WTC11 (cell line): ENCODE measurements at places on chromosomes 1 and 21.

DNA sequence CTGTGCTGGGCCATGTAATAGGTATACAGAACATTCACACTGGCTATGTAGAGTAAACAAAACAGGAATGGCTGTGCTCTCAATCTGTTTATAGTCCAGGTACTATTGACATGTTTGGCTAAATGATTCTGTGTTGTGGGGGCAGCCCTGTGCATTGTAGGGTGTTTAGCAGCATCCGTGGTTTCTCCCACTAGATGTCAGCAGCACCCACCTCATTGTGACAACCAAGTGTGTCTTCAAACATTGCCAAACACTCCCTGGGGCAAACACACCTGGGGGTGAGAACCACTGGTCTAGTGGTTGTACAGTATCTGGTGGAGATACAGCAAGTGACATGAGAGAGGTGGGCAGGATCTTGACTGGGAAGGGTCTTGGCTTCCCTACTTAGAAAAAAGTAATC lies 80.4 kb upstream of the SPATA6 start:
- peak; percentile 36 for DNase-seq

GRCh38 chr1:44305962-44306422 lies 49.1 kb downstream of the ERI3 start:
- DNase-seq: no peak

DNA sequence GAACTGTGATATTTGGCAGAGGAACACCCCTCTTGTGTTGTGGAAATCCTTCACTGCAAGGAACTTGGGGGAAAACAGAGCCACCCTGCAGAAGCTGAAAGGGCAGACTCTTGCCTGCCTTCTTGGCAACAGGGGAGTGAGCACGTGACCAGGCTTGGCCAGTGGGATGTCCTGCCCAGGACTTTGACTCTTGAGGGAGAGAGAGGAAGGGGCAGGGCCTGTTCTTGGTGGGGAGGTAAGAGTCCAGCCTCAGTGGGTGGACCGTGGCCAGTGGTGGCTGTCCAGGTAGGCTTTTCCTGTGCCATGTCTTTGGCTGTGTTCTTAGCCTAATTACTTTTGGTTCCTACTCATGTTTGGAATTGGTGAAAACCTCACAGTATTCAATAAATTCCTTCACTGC lies 8.6 kb upstream of the AK2 start:
- no peak for DNase-seq

DNA sequence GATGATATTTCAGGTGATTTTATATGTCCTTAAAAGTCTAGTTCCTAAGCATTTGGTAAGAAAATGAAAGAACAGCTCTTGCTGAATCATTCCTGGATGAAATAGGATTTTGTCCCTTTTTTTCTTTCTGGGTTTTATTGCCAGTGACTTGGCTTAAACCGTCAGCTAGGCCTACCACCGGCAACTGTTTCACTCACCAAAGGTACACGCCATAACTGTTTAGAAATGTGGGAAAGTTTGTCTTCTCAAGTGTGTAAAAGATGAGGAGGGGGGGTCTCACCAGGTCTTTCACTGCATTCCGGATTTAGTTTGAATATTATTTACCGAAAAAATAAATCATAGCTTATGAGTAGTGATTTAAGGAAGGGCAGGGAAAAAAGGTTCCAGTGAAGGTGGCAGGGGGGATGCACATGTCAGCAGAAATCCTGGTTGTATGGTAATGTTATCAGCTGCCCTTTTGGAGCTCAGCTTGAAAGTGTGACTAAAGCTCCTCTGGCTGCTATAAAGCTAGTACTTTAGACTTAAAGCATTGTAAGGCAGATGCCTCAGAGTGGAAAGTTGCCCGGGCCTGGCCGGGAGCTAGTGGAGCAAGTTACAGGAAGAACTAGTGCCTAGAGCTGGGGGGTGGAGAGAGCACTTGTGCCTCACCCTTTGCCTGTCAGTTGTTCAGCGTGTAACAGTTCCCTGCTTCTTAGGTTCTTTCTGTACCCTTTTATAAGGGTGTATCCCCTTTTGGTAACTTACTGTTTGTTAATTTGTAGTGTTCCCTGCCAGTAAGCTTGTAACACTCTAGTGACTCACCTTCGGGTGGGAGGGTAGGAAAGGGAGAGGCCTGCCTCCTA lies 3.1 kb downstream of the ATP1A1 start:
- DNase-seq: peak; percentile 49

DNA sequence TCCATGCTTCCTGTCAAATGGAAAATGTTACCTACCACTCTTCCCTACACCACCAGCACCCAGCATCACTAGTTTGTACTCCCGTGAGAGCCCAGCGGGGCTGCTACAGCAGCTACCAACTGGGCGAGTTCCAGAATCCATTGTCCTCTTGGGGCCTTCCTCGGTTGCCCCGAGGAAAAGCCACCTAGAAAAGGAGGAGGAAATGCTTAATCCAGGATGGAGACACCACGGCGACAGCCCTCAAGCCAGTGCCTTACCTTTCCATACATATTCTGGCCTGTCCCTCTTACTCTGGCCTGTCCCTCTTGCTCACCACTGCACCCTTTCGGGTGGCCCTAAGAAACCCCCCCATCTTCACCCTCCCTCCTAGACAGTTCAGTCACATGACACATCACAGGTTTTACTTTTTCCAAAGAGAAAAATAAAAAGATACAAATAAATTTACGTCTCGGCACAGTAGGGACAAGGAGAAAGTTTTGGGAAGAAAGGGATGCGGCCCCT lies 478 bp downstream of the RIT1 start:
- DNase-seq: peak; percentile 15

GRCh38 chr1:157523774-157524493 lies 28.4 kb downstream of the FCRL5 start:
- no peak for DNase-seq

- no peak for DNase-seq
Observed at GRCh38 chr1:177561436-177561835, 390.7 kb downstream of the BRINP2 start.

- no peak for DNase-seq
Observed at GRCh38 chr21:44449473-44450363, 5.6 kb upstream of the LRRC3 start.
